Vagina (tissue), 2 donors: ENCODE measurements at places on chromosomes 13 and 19. TPM values are rescaled to one million over a fixed set of nuclear protein-coding genes. Genes with fewer than 3 reads are reported as not detected.

The GRK1 gene
- total RNA-seq: not detected

The TNFSF9 gene
- 7.9 TPM for total RNA-seq

The ZNF331 gene
- total RNA-seq: 72.7 TPM

The ZNF844 gene
- total RNA-seq: 7.4 TPM

The MAMSTR gene
- total RNA-seq: 3.4 TPM

The TEX29 gene
- 2.9 TPM for total RNA-seq

The ASPDH gene
- not detected for total RNA-seq

DNA sequence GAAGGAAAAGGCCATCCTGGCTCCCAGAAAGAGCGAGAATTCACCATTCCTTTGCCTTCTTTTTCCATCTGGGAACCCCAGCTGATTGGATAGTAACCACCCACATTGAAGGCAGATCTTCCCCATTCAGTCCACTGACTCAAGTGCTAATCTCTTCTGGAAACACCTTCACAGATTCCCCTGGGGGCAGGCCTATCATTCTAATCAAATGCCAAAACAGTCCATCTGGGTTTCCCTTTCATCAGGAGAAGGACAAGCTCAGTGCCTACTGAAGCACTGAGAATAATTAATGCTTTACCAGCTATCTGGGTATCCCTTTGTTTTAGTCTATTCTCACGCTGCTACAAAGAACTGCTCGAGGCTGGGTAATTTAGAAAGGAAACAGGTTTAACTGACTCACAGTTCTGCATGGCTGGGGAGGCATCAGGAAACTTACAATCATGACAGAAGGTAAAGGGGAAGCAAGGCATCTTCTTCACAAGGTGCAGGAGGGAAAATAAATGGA, 293.2 kb downstream of the ENOX1 start:
- H3K4me3 ChIP-seq: no peak overlapping the region
- no peaks in the 10 kb centered on the region for H3K27me3 ChIP-seq
- DNase-seq: no peak
- H3K4me1 ChIP-seq: no peaks in the 10 kb centered on the region
- H3K36me3 ChIP-seq: no peaks in the 10 kb centered on the region

DNA sequence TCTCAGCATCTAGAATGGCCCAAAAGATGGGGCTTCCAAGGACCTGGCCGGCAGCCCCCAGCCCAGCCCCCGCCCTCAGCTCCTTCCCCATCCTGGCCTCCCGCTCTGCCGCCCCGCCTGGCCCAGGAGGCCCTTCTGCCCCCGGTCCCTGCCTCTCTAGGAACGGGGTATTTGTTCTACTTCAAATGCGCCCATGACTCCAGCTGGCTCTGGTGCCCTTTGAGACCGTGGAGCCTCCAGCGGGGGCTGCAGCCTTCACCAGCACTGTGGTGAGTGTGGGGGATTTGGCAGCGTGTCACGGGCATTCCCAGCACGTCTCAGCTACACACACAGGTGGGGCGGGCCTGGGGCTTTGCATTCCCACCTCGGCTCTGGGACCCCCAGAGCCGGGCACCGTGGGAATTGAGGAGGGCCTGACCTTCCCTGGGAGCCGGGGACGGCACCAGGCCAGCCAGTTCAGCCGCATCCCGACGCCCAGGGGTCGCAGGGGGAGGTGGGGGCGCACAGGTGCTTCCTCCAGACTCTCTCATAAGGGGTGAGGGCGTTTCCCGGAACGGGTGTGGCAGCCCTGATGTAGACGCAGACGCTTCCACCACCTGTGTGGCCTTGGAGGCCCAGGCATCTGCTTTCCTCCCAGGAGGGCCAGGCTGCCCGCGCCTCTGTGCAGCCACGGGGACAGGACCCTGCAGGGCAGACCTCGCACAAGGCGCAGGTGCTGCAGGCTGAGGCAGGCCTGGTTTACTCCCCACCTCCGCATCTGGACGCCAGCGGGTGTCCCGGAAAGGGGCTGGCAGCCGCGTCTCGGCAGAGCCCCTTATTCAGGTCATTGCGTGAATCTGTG, 947 bp downstream of the ATP4B start:
- no peaks in the 10 kb centered on the region for H3K4me1 ChIP-seq
- H3K27me3 ChIP-seq: no peaks in the 10 kb centered on the region
- DNase-seq: no peak
- H3K4me3 ChIP-seq: no peak overlapping the region
- H3K27ac ChIP-seq: no peak overlapping the region

- H3K36me3 ChIP-seq: no peaks in the 10 kb centered on the region
- no peak overlapping the region for H3K4me3 ChIP-seq
- H3K27ac ChIP-seq: no peak overlapping the region
- no peak for DNase-seq
These were observed 128.9 kb upstream of the RXFP2 start for GRCh38 chr13:31610270-31610998.

- H3K27ac ChIP-seq: no peak overlapping the region
- no peaks in the 10 kb centered on the region for H3K4me1 ChIP-seq
- DNase-seq: no peak
These were observed 8.4 kb downstream of the CD22 start for GRCh38 chr19:35337097-35337983.

- H3K36me3 ChIP-seq: no peaks in the 10 kb centered on the region
- H3K27me3 ChIP-seq: no peaks in the 10 kb centered on the region
- no peak for DNase-seq
These were observed 202.0 kb downstream of the KATNAL1 start for GRCh38 chr13:30105381-30105780.

DNA sequence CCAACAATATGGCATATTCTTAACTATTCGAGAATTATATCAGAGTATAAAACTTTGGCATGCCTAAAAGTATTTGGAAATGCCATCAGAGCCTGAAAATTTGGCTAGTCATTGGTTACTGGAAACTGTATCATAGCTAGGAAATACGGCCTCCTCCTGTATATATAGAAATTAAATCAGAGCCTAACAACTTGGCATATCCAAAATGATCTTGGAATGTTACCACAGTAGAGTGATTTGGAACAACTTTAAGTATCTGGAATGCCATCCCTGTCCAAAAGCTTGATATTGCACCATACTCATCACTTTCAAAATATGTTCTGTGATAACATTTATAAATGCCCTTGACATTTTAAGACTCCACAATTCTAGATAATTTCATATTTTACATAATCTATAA, 335.8 kb downstream of the SLITRK1 start:
- no peaks in the 10 kb centered on the region for H3K36me3 ChIP-seq
- H3K4me1 ChIP-seq: no peaks in the 10 kb centered on the region

DNA sequence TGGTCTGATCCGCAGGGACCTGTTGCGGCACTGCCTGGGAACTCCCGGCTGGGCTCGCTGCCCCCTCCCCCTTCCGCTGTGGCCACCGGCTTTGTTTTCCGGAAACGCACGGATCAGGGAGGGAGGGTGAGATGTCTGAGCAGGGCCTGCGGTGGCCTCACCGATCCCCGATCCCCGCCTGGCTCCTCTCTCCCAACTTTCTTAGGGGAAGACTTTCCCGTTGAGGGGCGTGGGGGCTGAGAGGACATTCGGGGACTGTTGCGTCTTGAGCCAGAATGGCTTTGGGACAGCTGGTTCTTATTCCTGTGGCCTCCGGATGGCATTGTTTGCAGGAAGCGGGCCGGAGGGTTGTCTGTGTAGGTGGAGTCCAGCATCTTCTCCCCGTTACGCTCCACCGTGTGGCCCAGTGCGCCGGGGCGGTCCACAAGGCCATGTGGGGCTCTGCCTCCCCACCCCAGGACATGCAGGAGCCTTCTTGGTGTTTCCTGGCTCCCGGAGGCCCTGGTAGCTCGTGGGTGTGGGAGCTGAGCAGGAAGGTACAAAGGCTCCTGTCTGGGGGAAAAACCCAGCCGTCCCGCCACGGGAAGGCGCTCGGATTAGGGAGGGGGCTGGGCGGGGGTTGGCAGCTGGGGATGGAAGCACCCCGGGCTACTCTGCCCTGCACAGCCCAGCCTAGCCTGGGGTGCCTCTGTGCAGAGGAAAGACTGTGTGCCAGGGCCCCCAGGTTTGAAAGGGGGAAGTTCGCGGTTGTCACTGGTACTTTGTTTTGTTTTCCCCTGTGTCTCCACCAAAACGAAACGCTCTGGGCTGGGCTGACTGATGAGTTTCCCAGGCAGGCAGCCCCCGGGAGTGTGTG, 1.3 kb downstream of the CSNK1G2 start:
- no peak for DNase-seq
- no peaks in the 10 kb centered on the region for H3K36me3 ChIP-seq
- H3K4me3 ChIP-seq: peak overlapping the region; percentile 55
- no peaks in the 10 kb centered on the region for H3K27me3 ChIP-seq

GRCh38 chr19:52533901-52534300, 6.4 kb downstream of the ZNF808 start:
- no peaks in the 10 kb centered on the region for H3K27me3 ChIP-seq
- no peaks in the 10 kb centered on the region for H3K36me3 ChIP-seq
- H3K4me3 ChIP-seq: no peak overlapping the region
- H3K4me1 ChIP-seq: peaks cover 8% of the 10 kb centered on the region
- no peak for DNase-seq

GRCh38 chr13:104011505-104012241, 945.5 kb upstream of the SLC10A2 start:
- no peak for DNase-seq
- no peak overlapping the region for H3K27ac ChIP-seq
- no peaks in the 10 kb centered on the region for H3K36me3 ChIP-seq
- H3K4me1 ChIP-seq: no peaks in the 10 kb centered on the region
- H3K27me3 ChIP-seq: no peaks in the 10 kb centered on the region

DNA sequence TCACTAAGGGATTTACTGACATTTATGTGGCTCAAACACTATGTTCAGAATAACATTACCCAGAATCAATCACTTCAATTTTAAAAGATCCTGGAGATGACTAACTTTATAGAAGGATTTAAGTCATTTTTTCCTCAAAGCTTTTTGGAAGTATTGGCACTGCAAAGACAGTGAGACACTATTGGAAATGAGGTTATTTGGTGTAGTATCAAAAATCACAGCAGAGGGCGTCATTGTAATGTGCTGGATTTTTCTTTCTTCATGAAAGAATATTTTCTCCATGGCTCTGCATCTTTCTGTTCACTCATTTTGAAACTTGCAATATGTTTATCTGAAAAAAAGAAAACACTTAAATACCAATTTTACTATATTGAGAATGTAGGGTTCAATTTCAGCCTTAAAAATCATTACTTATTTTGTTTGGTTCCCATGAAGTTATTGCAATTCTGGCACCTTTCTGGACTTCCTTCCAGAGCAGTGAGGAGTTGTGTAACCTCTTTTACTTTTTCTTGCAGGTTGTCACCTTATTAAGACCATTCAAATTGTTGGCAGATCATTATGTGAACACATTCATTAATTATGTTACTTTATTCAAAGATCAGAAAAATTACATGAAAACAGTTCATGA, 3.7 kb upstream of the CSNK1A1L start:
- H3K4me1 ChIP-seq: no peaks in the 10 kb centered on the region
- no peaks in the 10 kb centered on the region for H3K36me3 ChIP-seq
- no peak overlapping the region for H3K4me3 ChIP-seq
- no peaks in the 10 kb centered on the region for H3K27me3 ChIP-seq
- H3K27ac ChIP-seq: no peak overlapping the region

DNA sequence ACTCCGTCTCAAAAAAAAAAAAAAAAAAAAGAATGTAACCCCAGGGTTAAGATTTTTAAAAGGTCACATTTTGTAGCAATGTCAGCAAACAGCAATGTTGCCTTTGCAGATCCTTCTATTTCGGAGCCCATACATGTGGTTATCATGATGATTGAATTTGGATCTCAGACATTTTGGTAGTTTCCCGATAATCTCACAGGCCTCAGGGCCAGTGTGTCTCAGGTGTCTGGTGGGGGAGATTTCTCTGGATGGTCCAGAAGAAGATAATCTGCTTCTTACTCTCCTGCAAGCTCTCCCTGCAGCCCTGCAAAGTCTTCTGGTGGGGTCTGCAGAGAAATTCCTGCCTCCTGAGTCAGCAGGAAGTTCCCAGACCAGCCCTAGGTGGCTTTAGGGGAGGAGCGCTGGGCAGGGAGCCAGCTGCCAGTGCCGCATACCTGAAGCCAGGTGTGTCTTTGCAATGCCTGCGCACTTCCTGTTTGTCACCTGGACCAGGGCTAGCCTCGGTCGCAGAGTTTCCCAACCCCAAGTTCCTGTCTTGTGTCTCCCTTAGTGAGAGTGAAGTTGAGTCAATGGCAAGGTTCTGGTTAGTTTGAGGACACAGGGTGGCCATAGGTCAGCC, 1.4 kb downstream of the SH2D3A start:
- peaks cover 11% of the 10 kb centered on the region for H3K4me1 ChIP-seq
- H3K27me3 ChIP-seq: peaks cover 6% of the 10 kb centered on the region
- no peak overlapping the region for H3K4me3 ChIP-seq
- H3K36me3 ChIP-seq: no peaks in the 10 kb centered on the region
- DNase-seq: no peak
- H3K27ac ChIP-seq: peak overlapping the region; percentile 62

- no peaks in the 10 kb centered on the region for H3K4me1 ChIP-seq
- H3K36me3 ChIP-seq: no peaks in the 10 kb centered on the region
- no peak for DNase-seq
- no peak overlapping the region for H3K27ac ChIP-seq
These were observed 1305.2 kb upstream of the PCDH9 start for GRCh38 chr13:68535329-68535728.

DNA sequence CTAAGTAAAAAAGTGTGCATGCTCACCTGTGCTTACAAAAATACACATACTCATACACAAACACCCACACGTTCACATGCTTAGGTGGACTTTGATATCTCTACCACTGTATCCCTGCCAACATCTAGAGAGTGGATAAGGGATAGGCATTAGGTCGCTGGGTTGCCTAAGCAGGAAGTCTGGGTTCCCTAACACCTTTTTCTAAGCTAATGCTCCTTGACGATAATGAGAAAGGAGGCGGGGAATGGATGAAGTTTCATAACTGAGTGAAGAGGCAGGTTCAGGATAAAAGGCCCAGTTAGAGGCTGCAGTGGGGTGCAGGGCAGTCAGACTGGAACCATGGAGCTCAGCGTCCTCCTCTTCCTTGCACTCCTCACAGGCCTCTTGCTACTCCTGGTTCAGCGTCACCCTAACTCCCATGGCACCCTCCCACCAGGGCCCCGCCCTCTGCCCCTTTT, 41.9 kb upstream of the CYP2A7 start:
- H3K36me3 ChIP-seq: no peaks in the 10 kb centered on the region
- no peak overlapping the region for H3K27ac ChIP-seq
- no peaks in the 10 kb centered on the region for H3K27me3 ChIP-seq
- H3K4me3 ChIP-seq: no peak overlapping the region
- H3K4me1 ChIP-seq: peaks cover 22% of the 10 kb centered on the region

DNA sequence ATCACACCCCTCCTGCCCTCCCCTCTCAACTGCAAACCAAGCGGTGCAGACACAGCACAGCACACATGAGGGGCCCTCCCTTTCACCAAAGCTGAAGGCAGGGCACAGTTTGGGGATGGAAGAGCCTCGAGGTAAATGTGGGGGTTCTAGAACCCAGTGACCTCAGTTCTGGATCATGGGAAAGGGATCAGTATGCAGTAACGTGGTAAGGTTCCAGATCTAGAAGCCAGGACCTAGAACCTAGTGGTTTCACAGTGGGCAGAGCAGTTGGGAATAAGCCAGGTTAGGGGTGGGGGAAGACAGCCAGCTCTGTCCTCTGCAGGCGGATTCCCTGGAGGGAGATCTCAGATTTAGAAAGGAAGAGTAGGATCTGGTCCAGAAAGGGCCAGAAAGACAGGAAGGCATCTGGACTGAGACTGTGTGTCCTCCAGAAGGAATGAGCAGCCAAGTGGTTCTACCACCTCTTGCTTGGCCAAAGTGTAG, 3.1 kb downstream of the FTL start:
- H3K4me3 ChIP-seq: no peak overlapping the region
- H3K27me3 ChIP-seq: no peaks in the 10 kb centered on the region
- no peak for DNase-seq
- H3K27ac ChIP-seq: peak overlapping the region; percentile 96
- H3K4me1 ChIP-seq: peaks cover 34% of the 10 kb centered on the region

- no peak overlapping the region for H3K27ac ChIP-seq
- H3K4me1 ChIP-seq: peaks cover 40% of the 10 kb centered on the region
- peak overlapping the region; percentile 84 for H3K4me3 ChIP-seq
- DNase-seq: no peak
- H3K27me3 ChIP-seq: no peaks in the 10 kb centered on the region
These were observed 743 bp upstream of the NDUFS7 start for GRCh38 chr19:1383017-1383311.
